Stimulated activated CD8-positive, alpha-beta memory T cell treated with anti-CD3 and anti-CD28 coated beads, Interleukin-15, amount 100 ng/mL, for 24 hours (primary cell): ENCODE measurements at places on chromosomes 3 and 15.

DNA sequence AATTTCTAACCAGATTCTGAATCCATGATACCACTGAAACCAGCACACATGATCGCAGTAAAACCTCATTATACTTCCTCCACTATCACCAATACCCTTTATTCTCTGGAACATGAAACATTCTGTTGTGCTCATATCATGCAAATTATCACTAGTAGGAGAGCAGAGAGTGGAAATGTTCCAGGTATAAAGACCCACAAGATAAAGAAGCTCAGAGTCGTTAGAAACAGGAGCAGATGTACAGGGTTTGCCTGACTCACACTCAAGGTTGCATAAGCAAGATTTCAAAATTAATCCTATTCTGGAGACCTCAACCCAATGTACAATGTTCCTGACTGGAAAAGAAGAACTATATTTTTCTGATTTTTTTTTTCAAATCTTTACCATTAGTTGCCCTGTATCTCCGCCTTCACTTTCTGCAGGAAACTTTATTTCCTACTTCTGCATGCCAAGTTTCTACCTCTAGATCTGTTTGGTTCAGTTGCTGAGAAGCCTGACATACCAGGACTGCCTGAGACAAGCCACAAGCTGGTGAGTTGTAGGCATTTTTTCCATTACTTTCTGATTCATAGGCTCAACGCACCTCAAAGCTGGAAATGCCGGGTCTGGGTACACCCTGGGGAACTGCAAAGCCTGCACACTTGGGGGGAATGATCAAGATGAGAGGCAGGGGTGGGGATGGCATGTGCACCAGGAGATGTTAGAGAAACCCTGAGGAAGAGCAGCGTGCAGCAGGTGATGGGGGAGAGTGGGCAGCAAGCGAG lies at the start of gene CCR2:
TSS of gene CCR2 (plus strand) at position 465 of the 764 bp plus-strand sequence. CDS start 3,417 bp downstream, outside the sequence.
- DNase-seq: no peak

- no peak for DNase-seq
Measured at GRCh38 chr3:36907911-36908646, 36.8 kb downstream of the TRANK1 start.

DNA sequence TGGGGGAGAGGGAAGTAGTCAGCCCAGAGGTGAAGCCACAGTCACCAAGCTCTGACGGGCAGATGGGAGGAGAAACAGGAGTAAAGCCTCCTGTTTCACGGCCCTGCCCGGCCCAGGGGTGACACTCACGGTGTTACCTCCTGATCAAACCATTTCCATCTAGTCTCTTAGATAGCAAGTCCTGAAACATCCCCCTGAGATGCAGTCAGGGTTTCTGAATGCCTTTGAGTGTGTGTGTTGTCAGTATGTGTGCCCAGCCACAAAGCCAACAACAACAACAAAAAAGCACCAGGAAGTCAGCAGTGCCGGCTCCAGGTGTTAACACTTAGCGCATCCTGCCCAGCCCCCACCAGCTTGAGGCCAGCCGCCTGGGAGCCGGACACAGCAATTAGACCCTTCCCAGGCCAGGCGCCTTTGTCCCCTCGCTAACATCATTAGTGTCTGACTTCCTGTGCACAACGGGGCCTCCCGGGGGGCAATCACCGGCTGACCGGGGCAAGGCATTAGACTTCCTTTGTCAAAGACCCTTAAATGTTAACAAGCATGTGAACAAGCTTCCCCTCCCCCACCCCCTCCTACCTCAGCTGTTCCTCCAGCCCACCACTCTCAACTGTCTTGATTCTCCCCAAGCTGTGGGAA lies 34.5 kb downstream of the IL17RD start:
- DNase-seq: no peak

GRCh38 chr3:143571548-143571947 lies 276.7 kb downstream of the SLC9A9 start:
- no peak for DNase-seq

- no peak for DNase-seq
Measured at GRCh38 chr15:84681831-84682230, 23.8 kb upstream of the NMB start.

- no peak for DNase-seq
Measured at GRCh38 chr3:72145506-72146380, 360.8 kb upstream of the PROK2 start.

GRCh38 chr15:50911621-50912020 lies 3.1 kb downstream of the AP4E1 start:
- DNase-seq: no peak

DNA sequence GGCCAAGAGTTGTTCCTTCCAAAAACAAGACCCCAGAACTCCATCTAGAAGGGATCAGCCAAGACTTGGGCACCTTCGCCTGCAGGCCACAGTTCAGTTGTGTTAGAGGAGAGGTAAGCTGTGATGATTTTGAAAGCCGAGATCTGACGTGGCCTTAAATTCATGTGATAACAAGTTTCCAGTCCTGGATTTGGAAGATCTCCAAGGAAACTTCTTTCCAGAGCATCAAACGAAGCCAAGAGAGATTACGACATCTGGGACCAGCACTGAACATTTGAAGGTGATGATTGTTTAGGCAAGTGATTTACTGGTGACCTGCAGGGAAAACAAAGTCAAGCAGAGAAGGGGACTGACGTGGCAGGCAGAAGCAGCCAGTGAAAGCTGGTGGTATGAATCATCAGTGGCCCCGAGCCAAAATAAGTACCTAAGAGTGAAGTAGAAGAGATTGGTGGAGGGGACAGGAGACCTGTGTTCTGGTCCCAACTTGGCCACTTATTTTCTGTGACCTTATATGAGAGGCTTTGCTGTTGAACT lies 339.0 kb upstream of the PROK2 start:
- DNase-seq: no peak

DNA sequence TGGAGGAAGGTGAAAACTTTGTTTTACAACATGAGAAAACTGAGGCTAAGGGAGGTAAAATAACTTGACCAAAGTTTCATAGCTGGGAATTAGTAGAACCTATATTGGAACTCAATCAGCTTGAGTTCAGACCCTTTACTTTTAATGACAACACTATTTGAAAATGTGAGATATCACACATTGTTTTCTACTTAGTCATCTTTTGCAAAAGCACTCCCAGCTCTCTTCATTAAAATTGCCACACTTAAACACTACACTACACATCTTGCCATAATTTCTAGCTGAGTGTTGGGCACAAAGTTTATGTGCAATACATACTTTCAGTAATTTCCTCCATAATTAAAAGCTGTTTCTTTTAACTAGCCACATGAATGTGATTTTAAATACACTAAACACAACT lies 230.4 kb upstream of the DCBLD2 start:
- no peak for DNase-seq

DNA sequence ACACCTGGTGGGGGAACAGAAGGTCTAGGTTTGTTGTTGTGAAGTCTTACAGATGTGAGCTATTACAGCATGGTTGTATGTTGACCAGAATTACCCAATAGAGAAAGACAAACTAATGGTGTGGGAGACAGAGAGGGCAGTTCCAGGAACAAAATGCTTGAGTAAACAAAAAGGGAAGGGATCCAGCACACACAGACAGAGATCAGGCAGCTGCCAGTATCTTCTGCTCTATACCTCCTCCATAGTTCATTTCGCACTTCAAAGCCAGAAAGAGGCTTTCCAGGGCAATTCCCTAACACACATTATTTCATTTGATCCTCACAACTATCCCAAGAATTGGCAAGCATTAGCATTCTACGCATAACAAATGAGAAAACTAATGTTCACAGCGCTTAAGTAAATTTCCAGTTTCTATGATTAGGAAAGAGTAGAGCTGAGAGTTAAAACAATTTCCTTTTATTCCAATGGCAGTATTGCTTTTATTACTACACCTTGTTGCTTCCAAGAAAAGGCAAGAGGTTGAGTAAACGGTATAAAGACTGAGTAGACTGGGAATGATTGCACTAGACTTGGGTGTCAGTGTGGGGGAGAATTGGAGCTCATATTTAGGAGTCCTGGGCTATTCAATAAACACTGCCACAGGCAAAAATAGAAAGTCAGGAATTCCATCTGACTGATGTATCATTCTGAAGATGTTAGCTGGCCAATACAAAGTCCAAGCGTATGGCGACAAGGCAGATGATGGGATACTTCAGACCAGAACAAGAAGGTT lies 39.7 kb upstream of the ZNF280D start:
- DNase-seq: no peak

DNA sequence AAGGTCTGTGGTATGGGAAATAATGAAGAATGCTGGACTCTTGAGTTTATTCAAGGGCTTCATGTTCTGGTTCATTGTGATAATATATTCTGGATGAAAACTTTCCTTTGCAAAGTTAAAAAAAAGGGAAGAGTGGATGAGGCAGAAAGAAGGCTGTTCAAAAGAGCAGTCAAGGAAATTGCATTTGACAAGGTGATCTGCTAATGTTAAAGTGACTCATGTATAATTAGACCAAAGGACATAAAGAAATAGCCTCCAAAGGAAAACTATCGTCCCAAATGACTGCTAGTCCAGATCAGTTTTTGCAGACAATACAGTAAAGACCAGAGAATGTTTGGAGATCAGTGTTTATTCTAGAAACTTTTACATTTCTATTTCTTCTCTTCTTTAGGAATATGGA lies 9.8 kb downstream of the TMEM108 start:
- no peak for DNase-seq

DNA sequence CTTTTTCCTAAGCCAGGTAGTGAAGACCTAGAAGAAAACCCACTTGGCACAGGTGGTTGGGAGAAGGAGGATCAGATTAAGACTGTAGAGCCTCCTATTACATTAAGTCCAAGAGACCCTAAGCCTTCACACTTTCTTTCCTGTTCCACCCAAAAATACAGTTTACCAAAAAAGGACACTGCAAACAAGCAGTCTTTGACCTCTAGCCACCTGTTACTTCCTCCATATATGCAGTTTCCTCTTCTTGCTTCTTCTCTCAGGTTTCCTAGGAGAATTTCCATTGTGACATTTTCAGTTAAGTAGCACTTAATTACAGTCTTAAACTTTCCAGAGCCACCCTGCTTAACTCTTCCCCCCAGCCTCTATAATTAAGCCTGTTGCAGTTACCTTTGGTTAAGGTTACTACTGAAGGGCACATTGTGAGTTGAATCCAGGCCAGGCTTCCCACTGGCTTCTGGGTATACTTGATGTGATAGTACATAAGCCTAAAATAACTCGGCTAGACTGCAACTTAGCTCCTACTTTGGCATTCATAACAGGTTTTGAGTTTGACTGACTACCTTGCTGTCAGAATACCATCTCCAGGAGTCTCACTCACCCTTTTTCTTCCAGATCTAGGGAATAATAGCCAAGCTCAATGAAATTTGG lies 114.2 kb upstream of the UMPS start:
- DNase-seq: no peak

DNA sequence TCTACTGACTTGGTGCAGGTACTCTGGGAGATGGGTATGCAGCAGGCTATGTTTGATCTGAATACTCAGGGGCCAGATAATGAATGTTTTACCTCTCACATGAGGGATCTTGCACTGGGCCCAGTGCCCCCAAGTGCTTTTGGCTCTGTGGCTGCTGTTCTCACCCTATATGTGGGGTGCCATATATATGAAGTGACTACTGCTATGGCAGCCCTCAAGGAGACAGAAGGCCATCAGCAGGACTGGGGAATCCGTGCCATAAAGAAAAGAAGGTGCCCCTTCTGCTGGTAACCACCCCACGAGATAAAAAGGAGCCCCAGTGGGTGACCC lies 302.1 kb downstream of the ZPLD1 start:
- DNase-seq: no peak

GRCh38 chr3:171943262-171944117 lies 95.9 kb upstream of the FNDC3B start:
- no peak for DNase-seq

- no peak for DNase-seq
Measured at GRCh38 chr15:100393008-100393407, 51.2 kb upstream of the ADAMTS17 start.

DNA sequence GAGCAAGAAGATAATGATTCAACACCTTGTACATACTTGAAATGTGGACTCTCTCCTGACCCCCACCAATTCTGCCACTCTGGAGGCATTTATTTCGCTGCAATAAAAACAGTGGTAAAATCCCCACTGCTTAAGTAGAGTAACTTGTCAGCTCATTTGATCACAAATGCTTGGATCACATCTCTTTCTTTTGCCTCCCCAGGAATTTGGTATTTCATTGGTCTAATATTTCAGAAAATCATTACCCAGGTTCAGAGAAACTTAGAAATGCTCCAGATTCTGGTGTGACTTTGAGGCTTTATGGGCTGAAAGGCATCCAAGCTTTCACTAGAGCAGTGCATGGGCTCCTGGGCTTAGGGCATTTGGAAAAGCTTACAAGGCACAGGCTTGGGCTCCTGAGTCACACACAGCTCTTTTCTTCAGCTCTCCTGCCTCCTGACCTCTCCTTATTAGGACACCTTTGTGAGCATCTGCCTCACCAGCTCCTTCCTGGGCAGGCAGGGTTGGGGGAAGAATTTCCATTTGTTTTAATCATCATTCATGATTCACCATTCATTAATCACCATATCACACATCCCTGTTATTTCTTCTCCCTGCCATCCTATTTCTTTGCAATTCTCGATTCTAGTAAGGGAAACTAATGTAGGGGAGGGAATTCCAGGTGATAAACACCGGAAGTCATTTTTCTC lies 22.5 kb downstream of the CDCP1 start:
- DNase-seq: no peak

- no peak for DNase-seq
Measured at GRCh38 chr15:72771329-72771725, 12.2 kb downstream of the ADPGK start.

GRCh38 chr3:197545571-197545970 lies 10.2 kb downstream of the BDH1 start:
- DNase-seq: no peak

GRCh38 chr15:25410649-25411048 lies 28.2 kb downstream of the UBE3A start:
- no peak for DNase-seq

- DNase-seq: no peak
Measured at GRCh38 chr15:75653347-75653913, 5.7 kb downstream of the SNX33 start.

DNA sequence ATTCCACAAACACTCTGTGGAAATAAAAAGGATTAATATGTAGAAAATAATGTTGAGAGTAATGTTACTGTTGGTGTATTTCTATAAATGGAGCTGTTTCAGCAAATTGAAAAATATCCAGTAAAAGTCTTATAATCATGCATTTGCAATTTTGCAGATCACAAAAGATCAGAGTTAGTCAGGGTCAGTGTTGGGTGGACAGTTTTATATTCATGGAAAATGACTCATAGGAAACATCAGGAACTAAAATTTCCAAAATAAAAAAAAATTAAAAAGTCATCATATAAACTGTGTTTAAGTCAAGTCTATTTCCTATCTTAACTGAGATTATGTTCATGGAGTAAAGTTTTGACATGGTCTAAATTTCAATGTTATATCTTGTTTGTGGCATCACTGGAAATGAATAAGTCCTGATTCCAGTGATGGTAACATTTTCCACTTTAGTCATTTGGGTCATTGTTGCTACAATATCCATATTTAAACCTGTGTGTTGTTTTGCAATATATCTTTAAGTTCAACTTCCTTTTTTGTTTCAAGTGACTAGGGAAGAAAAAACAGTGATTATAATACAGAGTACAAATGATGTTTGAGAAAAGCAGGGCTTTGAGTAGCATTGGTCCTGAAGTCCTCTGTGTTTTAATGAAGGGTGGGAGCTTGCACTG lies 37.8 kb downstream of the MITF start:
- DNase-seq: no peak

GRCh38 chr3:121835465-121835801 lies 424 bp downstream of the EAF2 start:
- DNase-seq: no peak
